ENCODE measurements at places on chromosomes 3 and 15.

- no peak for DNase-seq
Observed at GRCh38 chr3:145981056-145981455, 179.9 kb downstream of the PLOD2 start.

DNA sequence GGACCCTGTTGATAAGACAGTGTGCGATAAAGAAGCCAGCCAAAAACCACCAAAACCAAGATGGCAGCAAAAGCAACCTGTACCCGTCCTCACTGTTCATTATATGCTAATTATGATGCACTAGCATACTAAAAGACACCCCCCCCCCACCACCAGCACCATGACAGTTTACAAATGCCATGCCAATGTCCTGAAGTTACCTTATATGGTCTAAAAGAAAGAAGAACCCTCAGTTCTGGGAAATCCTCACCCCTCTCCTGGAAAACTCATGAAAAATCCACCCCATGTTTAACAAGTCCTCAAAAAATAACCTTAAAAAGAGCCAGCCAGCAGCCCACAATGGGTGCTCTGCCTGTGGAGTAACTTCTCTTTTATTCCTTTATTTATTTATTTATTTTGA is 48.4 kb upstream of the ZNF280D start:
- DNase-seq = no peak

DNA sequence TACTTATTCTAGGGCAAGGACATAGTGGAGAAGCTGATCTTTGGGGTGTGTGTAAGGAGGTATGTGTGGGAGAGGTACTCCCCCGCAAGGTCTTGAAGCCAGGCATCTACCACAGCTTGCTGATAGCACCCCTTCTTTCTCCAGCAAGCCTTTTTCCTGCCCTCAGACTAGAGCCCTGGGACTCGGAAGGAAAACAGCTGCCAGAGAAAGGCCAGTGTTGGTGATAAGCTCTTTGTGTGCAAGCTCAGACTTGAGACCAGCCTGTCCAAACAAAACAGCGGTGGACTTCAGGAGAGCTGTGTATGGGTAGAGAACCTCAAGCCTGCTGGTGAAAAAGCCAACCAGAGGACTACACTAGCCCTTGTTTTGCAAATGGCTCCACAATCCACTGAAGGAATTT is 1028.6 kb downstream of the MCTP2 start:
- DNase-seq = no peak

DNA sequence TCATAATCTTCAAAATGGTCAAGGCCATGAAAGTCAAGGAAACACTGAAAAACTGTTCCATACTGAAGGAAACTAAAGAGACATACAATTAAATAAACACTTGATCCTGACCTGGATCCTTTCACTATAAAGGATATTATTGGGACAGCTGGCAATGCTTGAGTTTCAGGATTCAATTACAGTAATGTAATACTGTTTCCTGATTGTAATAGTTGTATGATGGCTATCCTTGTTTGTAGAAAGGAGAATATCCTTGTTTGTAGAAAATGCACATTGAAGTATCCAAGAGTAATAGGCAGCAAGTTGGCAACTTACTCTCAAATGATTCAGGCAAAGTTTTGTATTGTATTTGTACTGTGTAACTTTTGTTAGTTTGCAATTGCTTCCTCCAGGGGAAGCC is 4.6 kb downstream of the CIDEC start:
- no peak for DNase-seq

GRCh38 chr3:75248974-75249373 is 415.2 kb upstream of the FRG2C start:
- DNase-seq = no peak

GRCh38 chr3:31752305-31753049 is 219.8 kb downstream of the STT3B start:
- no peak for DNase-seq

DNA sequence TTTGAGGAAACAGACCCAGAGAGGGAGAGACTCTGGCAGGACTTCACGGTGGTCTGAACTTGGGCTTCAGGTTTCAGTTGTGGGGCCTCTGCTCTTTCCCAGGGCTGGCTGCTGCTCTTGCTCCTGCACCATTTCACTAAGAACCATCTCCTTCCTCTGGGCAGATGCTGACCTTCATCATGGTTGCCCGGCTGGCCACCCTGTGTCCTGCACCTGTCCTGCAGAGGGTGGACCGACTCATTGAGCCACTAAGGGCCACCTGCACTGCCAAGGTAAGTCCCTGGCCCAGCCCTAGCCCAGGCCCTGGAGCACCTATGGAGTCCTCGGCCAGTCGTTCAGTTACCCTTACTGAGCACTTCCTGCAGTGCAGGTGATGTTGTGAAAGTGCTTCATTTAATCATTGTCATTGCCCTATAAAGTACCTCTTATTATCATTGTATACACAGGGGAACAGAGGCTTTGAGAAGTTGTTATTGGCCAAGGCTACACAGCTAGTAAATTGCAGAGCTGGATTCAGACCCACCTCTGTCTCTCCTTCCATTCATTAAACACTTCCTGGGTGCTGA is 10.0 kb downstream of the RPL32 start:
- no peak for DNase-seq

DNA sequence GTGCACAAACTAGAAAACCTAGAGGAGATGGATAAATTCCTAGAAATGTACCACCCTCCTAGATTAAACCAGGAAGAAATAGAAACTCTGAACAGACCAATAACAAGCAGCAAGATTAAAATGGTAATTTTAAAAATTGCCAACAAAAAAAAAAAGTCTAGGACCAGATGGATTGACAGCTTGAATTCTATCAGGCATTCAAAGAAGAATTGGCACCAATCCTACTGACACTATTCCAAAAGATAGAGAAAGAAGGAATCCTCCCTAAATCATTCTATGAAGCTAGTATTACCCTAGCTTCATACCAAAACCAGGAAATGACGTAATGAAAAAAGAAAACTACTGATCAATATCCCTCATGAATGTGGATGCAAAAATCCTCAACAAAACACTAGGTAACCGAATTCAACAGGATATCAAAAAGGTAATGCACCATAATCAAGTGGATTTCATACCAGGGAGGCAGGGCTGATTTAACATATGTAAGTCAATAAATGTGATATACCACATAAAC is 10.1 kb upstream of the CCR1 start:
- no peak for DNase-seq

DNA sequence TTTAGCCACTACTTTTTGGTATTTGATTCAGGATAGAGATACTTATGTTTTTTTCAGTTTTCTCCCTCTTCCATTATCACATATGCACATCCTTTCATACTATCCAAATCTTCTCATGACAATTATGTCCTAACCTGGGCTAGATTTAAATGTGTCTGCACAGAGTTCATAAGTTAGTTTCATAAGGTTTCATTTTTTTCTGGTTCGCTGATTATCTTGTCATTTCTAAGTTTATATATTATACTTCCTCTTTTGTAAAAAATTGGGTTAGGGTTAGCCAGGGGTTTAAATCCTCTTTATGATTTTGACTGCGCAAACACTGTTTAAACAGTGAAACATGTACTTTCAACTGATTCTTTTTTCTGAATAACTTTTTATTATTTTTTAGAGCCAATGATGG is 148.6 kb downstream of the SST start:
- no peak for DNase-seq

- no peak for DNase-seq
Observed at GRCh38 chr3:132726341-132726823, 4.2 kb upstream of the NPHP3 start.
